ENCODE measurements at places on chromosomes 6 and 20.
A peak's percentile ranks its signal among the peaks of the same experiment; 100 is the strongest.

DNA sequence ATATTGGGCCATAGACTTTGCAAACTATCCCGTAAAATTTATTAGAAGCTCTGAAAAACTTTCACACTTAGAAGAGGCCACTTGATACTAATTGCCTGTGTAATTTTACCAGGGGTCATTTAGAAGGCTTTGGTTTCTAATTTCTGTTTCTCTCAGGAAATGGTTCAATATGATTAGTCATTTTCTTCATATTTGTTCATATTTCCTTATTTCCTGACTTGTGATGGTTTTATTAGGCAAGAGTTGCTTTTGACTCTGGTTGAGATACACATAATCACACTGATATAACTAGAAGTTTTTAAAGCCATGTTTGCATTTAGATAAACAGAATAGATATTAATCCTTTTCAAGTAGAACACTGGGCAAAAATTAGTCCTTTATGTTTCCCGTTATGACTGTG is 11.8 kb upstream of the HBS1L start:
- DNase-seq: no peak

- no peak for DNase-seq
These were observed 4.9 kb downstream of the XPO5 start for GRCh38 chr6:43570876-43571441.

DNA sequence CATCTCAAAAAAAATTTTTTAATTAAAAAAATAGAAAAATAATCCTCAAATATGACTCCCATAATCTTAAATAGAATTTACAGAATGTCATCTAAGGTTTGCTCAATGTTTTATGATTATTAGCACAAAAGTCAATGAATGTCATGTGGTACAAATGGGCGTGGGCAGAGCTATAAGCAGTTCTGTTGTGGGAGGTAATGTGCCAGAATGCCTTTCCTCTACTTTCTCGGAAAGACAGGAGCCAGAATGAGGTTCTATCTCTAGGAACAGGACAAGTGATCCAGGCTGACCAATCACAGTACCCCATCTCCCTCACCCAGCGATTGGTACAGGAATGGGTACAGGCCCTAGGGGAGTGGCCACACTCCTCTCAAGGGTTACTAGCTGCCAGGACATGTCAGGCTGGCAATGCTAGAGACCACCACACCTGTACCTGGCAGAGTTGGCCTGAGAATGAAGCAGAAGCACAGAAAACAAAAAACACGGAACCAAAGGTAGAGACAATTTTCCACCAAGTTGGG is 15.1 kb downstream of the RALGAPA2 start:
- no peak for DNase-seq

GRCh38 chr20:23095499-23095898 is 9.4 kb upstream of the CD93 start:
- DNase-seq: no peak

DNA sequence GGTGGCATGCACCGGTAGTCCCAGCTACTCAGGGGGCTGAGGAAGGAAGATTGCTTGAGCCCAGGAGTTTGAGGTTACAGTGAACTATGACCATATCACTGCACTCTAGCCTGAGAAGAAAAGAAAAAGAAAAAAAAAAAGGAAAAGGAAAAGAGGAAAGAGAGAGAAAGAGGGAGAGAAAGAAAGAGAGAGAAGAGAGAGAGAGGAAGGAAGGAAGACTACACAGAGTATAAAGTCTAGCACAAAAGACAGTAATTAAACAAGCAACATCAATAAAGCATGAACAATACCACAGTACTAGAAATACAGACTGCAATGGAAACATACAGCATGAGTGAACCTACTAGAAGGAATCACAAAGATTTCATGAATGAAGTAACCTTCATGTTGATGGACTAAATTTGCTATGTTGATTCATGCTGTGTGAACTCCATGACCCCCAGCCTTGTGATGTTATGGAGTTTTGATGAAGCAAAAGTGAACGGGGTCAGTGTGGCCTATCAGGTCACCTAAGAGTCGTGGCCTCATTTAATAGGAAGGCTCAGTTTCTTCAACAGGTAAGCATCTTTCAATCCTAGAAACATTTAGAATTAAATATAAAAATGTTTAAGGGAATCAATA is 57.6 kb downstream of the NUDT3 start:
- DNase-seq: no peak

DNA sequence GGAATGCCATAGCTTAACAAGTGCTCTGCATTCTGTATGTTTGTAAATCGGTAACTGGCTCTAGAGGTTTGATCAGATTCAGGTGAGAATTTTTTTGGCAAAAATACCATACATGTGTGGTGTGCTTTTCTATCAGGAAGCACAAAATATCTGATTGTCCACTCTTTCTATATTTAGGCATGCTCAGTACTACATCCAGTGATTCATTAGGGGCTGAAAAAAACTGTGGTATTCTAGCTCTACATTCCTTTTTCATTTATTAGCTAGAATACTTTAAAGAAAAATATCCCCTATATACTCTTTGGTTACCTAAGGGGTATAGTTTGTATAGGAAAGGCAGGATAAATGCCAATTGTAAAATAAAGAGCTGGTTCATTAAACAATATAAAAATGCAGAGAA is 10.6 kb upstream of the ELOVL2 start:
- DNase-seq: no peak

DNA sequence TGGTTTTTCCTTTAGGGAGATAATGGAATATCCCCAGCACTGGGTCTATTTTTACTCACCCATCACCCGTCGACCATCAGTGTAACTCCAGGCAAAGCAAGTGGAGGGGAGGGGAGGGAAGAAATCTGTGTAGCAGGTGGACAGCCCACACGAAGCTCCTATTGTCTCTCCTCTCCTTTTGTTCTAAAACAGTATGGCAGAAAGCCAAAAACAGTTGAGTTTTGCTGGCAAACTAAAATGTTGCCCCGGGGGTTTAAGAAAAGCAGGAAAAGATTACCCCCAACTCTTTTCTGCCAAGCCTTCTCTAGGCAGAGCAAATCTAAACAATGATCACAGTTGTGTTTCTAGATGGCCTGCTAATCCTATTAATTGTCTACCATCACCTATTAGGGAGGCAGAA is 89.7 kb downstream of the PREP start:
- DNase-seq: no peak

DNA sequence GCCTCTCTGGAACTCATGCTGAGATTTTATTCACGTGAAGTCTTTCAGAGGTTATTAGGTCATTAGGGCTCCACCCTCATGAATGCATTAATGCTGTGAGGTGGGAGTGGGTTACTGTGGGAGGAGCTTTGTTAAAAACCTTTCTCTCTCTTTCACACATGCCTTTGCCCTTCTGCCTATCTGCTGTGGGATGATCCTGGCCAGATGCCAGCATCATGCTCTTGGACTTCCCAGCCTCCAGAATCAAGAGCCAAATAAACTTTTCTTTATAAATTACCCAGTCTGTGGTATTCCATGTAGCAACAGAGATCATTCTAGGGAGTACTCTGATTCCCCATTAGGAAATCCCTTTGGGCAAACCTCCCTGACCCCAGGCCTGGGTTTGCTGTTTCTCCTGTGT is 129.9 kb upstream of the AGPAT4 start:
- no peak for DNase-seq

GRCh38 chr6:43455531-43456428 is at the start of gene DLK2:
DLK2 (minus strand) TSS chr6:43455548; CDS start chr6:43454825, 723 bp downstream.
- DNase-seq: peak; percentile 26

DNA sequence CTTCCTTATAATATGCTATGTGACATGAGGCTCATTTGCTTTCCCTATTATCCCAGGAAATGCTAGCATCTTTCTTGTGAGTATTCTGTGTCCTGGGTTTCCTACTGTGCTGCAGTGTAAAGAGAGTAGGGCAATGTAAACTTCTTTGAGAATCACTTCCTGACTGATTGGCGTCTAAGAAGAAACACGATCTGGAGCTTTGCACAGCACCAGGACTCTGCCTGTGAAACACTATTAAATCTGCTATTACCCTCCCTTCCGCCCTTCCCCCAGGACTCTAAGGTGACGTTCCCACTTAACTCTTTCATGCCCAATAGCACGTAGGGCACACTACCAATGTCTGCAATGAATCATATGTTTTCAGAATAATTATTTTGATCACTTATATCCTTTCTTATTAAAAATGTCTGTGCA is 607.3 kb upstream of the CITED2 start:
- DNase-seq: no peak

- no peak for DNase-seq
These were observed 12.0 kb downstream of the REV3L start for GRCh38 chr6:111470991-111471390.

DNA sequence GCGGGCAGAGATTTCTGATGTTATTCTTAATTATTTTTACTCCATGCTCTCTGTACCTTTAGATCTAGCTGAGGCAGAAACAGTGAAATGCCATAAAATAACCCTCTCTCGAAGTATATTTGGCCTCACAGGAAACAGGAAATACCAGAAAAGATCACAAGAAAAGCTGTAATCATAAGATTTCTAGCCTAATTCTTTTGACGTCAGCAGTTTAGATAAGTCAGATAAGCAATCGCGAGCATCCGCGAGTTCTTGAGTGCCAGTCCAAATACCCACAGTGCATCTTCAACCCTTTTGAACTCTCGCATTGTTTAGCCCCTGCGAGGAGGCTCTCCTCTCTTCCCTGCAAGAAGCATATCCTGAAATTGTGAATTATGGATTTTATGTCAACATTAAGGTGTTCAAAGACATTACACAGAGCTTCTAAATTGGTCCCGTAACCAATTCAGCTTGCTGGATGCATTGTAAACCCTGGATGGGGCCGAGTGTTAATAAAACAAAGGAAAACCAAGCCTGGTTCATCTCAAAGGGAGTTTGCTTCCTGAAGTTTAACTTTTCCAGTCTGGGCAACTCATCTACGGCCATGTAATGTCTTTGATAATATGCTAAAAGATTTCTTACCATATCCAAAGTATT is 198.9 kb downstream of the MTFR2 start:
- DNase-seq: no peak

DNA sequence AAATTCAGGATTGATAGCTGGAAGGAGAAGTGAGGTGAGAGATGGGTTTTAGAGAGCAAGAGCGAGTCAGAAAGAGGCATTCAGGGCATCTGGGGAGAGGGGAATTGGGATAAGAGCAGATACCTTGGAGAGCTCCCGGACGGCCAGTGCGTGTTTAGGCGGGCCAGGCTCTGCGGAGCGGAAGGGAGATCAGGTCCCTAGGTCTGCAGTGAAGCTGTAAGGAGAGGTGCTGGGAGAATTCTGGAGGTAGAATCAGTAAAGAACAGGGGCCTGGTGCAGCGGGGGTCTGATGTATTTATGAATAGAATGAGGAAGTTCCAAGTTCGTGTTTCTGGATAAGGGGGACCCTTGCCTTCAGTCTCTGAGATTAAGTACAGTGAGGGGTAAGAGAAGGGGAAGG is 47.4 kb upstream of the FAM83D start:
- DNase-seq: no peak

DNA sequence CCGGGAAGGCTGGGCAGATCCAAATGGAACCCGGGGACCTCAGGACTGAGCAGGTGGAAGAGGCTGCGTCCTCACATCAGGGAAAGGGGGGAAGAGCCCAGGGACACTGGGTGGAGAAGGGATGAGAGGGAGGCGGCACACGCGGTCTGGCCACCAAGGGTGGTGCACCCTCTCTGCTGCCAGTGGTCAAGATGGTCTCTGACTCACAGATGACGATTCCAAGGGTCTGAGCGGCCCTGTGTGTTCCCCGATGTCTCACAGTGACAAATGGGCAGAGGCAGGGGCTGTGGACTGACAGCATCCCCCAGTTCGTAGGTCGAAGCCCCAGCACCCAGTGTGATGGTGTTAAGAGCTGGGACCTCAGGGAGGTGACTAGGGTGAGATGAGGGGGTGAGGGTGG is 32.1 kb downstream of the SLCO4A1 start:
- no peak for DNase-seq

DNA sequence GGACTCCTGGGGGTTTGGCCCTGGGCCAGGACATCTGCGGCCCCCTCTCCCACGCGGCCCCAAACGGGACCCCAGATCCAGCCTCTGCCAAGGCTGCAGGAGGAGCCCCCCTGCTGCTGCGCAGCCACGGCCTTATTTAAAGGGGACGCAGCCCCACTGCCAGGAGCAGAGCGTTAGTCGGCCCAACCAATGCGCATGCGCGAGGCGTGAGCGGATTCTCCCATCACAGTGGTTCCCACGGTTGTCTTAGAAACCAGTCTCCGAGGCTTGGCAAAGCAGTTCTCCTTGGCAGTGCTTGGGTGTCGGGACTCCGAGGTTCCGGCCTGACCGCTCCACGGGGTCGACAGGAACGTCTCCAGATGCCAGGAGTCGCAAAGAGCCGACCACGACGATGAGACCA is 288.3 kb upstream of the ZNF337 start:
- no peak for DNase-seq

DNA sequence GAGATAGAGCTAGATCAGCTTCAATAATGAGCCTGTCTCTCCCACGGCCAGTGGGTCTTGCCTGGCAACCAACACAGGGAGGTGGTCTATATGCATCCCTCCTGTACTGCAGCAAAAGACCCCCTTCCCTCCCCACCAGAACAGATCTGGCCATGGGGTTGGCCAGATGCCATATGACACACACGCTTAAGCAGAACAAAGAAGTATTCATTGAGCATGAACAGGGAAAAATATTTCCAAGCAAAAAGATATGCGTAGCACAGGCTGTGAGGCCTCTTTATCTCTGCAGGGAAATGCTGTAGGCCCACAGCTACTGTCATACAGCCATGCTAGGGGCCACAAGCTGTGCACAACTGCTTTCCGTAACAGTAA is 73.4 kb upstream of the NRSN1 start:
- no peak for DNase-seq

- DNase-seq: no peak
These were observed 60.5 kb upstream of the PRDM1 start for GRCh38 chr6:106025655-106026054.

DNA sequence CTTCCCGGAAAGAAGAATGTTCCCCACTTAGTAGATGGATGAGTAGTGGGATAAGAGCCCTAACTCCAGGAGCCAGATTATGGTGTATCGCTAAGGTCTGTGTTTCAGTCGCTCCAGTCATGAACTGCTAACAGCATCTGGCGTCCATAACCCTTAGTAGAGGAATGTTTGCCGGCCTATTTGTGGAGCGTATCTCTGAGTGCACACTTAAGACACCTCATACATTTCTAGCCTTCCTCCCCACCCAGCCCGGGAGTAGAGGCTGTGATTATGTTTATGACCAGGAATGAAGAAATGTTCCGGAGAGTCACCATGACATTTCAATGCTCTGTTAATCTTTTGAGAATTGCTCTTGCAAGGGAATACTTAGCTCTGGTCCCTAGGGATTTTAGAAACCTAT is 251.1 kb upstream of the SOX4 start:
- DNase-seq: no peak

DNA sequence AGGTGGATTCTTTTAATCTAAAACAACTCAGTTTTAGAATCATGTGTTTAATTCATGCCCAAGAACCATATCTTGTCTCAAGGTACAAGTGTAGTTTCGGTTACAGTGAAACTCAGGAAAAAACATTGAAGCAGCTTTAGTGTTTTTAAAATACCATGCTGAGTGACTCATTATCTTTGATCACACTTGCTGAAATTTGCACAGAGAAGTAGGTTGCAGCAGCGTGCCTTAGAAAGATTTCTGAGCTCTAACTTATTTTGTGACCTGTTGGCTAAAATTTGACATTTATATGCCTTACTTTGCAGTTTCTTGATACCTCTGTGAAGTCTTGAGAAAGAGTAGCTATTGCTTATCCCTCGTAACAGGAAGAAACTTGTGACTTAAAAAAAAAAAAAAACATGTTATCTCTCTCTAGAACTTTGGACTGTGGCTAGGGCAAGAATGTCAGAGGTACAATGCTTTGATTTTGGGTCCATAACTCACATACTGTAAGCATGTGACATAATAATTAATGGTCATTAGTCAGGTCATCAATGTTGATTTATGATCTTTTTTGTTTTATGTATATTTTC is 34.5 kb upstream of the FUCA2 start:
- DNase-seq: no peak
